ENCODE measurements at places on chromosomes 5 and 9.

- no peak for DNase-seq
These were observed 58.2 kb upstream of the CKS2 start for GRCh38 chr9:89252651-89253267.

DNA sequence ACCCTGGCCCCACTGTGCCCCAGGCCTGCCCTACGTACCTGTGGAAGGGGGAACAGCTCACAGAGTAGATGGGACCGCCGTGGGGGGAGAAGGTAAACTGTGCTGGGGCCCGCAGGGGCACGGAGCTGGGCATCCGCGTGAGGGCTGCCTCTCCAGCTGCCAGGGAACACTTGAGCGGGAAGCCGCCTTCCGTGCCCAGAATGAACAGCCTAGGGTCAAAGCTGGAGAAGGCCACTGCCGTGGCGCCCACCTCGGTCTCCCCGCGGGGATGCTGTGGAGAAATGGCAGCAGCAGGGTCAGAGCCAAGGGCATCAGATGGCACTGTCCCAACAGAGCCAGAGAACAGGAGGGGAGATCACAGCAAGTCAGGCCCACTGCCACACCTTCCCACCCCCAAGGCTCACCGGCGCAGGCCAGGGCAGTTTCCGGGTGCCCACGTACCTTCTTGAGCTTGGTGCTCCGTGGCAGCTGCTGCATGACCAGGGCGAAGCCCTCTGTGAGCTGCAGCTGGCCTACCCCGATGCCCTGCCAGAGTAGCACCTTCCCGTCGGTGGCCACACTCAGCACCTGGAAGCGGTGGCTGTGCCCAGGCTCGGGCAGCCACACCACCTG, 21.9 kb downstream of the DYNC2I2 start:
- no peak for DNase-seq

DNA sequence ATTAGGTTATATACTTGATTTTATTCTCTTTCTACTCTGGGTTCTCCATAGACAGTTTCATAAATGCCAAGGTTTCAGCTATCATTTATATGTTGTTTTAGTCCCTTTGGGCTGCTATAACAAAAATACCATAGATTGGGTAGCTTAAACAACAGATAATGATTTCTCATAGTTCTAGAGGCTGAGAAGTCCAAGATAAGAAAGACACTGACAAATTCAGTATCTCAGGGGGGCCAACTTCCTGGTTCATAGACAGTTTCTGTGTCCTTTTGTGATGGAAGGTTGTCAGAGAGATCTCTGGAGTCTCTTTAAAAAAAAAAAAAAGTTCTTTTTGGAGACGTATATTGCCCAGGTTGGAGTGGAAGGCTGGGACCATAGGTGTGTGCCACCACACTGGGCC, 113.3 kb downstream of the SCAMP1 start:
- DNase-seq: no peak

DNA sequence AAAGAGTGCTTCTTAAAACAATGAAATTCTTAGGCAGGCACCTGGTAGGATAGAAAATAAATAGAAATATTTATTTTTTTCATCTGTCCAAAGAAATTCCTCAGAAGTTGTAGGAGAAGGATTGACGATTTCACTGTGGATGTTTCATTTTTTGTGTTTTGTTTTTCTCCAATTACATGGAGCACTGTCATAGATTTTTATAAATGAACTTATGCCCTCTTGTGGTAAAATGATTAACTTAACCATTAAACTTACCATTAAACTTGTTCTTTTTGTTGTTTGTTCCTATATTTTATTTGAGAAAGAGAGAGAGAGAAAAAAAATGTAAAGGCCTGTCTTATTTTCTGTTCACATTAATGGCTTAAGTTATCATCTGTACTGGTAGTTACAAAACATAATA, 339.2 kb downstream of the PRR16 start:
- DNase-seq: no peak

- no peak for DNase-seq
These were observed 27.0 kb upstream of the RNF130 start for GRCh38 chr5:180098526-180098925.

DNA sequence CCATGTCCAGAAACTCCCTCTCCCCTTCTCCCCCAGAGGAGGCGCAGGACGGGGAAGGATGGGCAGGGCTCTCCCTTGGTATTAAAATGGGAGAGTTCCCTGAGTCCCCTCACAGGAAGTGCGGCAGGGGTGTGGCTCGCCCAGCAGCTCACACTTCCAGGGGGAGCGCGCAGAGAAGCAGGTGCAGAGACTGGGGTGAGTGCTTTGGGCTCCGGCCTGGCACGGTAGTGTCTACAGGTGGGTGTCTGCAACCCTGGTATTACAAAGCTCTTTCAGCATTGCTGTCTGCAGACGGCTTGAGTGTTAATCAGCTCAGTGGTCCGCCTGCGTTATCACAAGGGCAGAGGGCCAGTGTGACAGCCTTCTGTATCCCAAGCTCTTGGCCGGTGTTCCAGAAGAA, 114.9 kb upstream of the FBXL7 start:
- no peak for DNase-seq

Measured in right lung (tissue), 10 donors.